Hematopoietic multipotent progenitor cell treated with erythropoietin and hydrocortisone succinate and interleukin-3 and kit ligand, for 15 days (in vitro differentiated cells): ENCODE measurements at places on chromosomes 2 and 18.

GRCh38 chr18:74914052-74914591 is 294.8 kb downstream of the PTGR3 start:
- no peak for DNase-seq

GRCh38 chr2:144162652-144163051 is 357.3 kb downstream of the ZEB2 start:
- DNase-seq: peak; percentile 30

GRCh38 chr2:127735537-127736399 is 34.5 kb downstream of the SFT2D3 start:
- no peak for DNase-seq

DNA sequence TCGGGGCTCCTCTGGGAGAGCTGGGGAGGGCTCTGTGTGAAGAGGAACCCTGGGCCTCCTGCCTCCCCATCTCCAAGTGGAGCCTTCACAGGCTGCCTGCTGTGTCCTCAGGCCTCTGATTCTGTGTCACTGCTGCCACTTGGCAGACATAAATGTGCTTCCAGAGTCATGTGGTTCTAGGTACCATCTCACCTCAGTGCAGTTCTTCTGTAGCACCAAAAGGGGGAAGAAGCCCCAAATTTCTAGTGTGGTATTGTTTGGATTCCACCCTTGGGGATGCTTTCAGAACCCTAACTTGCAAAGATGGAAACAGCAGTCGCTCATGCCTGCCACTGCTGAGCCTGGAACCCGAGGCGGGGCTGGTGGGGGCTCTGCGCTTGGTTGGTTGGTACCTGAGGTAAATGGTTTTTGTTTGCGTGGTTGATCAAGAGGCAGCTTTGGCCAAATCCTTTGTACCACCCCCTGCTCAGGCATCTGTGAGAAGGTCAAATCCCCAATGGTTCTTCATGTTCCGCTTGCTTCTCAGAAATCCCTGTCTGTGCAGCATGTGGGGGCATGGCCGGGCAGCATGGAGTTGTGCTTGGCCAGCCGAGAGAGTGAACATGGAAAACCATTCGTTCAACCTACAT is 27.5 kb downstream of the COA5 start:
- no peak for DNase-seq

DNA sequence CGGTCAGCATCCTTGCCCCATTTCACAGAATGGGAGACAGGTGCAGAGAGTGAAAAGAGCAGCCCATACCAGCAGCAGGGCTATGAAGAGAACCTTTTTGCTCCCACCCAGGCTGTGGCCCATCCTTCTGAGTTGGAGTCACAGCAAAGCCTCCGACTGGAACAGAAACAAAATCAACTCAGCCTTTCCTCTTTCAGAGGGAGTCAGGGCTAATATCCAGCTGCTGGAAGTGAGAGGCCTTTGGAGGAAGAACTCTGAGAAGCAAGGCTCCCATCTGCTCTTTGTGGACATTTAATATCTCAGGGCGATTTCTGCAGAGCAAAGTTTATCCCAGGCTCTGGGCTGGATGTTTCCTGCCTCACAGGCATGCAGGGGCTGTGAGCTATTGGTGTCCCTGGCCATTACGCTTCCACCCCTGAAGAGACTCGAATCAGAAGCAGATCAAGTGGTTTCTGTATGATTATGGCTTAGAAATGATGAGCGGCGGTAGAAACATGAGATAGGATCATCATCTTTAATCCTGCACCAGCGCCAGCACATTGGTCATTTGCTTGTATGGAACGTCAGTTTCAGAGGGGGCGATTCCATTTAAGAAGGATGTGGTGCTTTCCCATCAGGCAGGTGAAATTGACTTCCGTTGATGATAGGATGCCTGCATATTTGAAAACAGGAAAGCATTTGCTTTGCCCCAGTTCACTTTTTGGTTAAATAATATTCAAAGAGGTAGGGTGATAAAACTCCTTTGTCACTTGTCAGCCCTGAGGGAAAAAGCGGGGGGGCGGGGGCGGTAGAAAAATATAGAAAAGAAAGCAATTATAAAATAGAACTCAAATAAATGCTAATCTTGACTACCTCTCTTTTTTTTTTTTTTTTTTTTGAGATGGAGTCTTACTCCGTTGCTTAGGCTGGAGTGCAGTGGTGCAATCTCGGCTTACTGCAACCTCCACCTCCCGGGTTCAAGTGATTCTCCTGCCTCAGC is 152.4 kb downstream of the LRRC30 start:
- DNase-seq: no peak

DNA sequence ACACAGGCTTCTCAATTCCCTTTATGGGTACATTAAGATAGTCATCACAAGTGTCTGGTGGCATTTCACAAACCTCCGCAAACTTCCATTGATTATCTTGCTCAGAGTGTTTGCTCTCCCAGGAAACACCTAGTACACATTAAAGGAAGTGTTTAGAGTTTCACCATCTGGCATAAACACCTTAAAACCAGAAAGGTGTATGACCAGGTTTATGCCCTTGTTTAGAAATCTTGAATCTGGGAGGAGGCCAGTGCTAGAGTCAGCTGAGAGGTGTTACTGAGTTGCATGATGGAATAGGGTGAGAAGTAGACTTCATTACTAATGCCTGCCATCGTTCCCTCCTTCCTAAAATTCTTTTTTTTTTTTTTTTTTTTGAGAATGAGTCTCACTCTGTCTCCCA is 78.9 kb upstream of the FAM237A start:
- no peak for DNase-seq

DNA sequence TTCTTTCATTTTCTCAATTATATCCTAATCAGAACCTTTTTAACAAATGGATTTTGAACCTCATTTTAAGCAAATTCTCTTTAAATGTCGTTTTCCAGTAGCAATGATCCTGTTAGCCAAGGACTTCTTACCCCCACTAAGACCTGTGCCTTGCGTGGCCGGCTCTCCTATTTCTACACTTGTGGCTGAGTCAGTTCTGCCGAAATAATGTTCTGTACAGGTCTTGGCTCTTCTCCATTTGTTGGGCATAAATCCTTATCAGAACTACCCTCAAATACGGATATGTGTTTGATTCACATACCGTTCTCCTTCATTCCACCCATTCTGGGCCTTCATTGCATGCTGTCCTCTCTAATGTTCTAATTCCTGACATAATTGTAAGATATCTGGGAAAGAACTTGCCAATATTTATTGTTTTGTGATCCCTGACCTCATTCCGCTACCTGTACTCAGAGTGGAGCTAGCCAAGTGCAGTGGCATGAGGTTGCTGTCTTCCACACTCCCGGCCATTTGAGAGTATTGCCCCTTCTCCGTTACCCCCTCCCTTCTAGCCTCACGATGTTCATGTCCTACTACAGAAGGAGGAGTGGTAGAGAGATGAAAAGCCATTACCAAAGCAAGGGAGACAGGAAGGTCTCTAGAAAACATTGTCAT is 78.7 kb downstream of the MYOM1 start:
- no peak for DNase-seq

GRCh38 chr2:97727296-97727695 is 13.9 kb downstream of the ZAP70 start:
- no peak for DNase-seq

DNA sequence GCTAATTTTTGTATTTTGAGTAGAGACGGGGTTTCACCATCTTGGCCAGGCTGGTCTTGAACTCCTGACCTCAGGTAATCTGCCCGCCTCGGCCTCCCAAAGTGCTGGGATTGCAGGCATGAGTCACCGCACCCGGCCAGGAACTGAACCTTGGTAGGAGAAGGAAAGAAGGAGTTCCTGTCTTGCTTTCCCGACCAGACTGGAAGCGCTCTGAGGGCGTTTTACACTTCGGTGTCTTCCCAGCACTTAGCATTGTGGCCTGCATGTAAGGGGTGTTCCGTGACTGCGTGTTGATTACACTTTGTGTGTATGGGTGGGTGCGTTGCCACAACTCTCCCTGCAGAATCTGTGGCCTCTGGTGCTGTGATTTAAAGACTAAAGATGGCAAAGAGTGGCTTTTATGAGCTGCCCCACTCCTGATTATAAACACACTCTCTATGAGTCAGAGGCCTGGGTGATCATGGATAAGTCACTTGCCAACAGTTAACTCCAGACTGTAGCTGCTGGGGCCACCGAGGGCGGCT is 46.0 kb downstream of the ODC1 start:
- DNase-seq: no peak

GRCh38 chr18:9965711-9966624 is 52.2 kb downstream of the VAPA start:
- DNase-seq: no peak

- no peak for DNase-seq
Observed at GRCh38 chr18:52682260-52682659, 342.3 kb downstream of the DCC start.

DNA sequence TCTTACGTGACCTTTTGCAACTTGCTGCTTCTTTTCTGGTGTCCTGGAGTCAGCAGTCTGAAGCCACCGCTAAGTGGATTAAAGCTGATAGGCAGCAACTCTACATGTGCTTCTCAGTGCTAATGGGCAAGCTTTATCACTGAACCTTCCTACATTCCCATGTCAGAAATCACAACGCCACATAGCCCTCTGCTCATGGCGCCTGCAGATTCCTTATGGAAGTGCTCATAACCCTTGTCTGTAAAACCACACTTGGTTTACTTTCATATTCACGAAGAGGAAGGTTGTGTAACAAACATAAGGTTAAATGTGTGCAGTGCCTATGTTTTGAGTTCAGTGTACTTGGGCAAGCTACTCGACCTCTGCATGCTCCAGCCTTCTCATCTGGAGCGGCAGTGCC is 319.8 kb downstream of the FBXO15 start:
- no peak for DNase-seq

GRCh38 chr2:167939514-167940345 is 307.7 kb downstream of the STK39 start:
- DNase-seq: no peak

- no peak for DNase-seq
Observed at GRCh38 chr2:162025121-162025911, 48.7 kb downstream of the DPP4 start.

DNA sequence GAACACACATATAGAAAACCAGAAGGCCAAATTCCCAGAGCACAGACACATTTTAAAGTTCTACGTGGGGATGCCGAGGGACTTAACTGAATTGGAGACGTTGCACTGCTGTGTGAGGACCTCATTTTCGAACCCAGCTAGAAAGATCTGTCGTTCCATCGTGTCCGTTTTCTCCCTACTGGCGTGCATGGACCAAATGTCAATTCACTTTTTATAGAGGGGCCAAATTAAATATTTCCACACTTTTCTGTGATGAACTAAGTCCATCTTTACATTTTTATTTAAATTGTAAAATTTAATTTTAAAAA is 692 bp upstream of the TSHZ1 start:
- no peak for DNase-seq
